Fibroblast of lung (primary cell): ENCODE measurements at places on chromosomes 2 and 18.

- no peak for DNase-seq
These were observed 38.9 kb upstream of the ATIC start for GRCh38 chr2:215272918-215273317.

GRCh38 chr2:205644018-205644417, 38.3 kb upstream of the NRP2 start:
- peak; percentile 59 for DNase-seq

- no peak for DNase-seq
These were observed 191.6 kb downstream of the BABAM2 start for GRCh38 chr2:28082131-28082530.

- no peak for DNase-seq
These were observed 31.8 kb upstream of the PLEKHM3 start for GRCh38 chr2:208057108-208057507.

DNA sequence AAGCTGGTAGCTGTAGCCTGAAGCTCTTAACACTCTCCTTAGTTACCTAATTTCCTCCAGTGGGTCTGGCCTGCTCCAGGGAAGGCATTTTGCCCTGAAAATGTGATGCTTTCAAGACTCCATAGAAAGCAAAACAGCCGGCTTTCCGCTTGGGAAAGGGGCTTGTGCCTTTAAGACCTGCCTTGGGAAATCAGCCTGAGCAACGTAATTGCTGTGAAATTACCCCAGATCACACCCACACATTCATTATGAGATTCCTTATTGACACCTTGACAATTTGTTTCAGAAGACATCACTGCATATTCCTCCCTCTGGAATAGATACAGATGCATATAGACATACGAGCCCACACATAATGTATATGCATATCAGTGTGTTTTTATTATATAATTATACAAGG, 190.5 kb upstream of the SKOR2 start:
- DNase-seq, result no peak

- DNase-seq, result no peak
These were observed 1.5 kb upstream of the WNT10A start for GRCh38 chr2:218878926-218879761.

DNA sequence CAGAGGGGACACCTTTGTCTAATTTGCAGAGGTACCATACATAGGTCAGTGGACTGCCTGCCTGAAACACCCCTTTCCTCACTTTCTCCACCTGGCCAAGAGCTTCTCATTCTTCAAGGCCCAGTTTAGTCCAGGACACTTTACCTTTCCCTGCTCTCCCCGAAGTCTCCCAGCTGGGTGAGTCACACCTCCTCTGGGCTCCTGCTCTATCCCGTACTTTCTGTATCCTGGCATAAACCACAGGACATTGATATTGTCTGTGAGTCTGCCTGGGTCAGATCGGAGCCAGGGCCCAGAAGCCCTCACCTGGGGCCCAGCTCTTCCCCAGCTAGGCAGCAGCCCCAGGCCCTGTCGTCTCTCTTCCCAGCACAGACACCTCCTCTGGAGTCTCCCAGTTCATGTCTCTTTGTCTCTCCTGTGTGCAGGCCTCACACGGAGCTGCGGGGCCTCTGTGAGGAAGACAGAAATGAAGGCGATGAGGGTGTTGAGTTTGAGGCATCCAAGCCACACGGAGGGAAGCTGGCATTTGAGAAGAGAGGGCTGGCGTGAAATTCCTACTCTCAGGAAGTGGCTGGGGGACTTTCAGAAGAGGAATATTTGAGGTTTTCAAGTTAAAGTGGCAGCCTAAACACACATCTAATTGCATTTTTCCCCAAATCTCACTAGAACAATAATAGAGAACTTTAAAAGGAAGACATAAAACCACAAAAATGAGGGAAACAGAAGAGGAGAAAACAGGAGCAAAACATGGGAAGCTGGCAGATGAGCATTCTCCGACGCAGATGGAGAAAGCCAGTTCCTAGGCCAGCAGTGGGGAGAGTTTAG, 79.6 kb upstream of the LAPTM4A start:
- peak; percentile 66 for DNase-seq

GRCh38 chr18:49625021-49625691, 63.3 kb downstream of the LIPG start:
- DNase-seq, result peak; percentile 71

- no peak for DNase-seq
These were observed 7.4 kb upstream of the DGKD start for GRCh38 chr2:233346930-233347329.

GRCh38 chr18:79788734-79789085, 9.0 kb upstream of the KCNG2 start:
- no peak for DNase-seq

GRCh38 chr2:234725528-234726264, 226.1 kb upstream of the SH3BP4 start:
- DNase-seq, result peak; percentile 33

DNA sequence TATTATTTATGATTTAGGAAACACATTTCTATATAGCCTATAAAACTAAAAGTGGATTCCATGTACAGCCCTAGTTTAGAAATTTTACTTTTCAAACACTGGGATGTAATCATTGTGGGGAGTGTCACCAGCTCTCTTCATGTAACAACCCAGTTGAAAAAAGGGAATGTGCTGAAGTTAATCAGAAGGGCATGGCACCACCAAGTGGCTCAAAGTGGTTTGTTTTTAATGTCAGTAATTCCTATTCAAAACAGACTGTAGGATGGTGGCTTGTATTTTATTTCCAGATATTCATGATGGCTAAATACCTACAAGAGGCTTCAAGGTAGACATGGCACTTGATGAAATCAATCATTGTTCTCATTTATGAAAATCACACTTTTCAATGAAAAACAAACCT, 58.1 kb upstream of the TMEM182 start:
- peak; percentile 9 for DNase-seq

- peak; percentile 73 for DNase-seq
These were observed 106.1 kb downstream of the DSEL start for GRCh38 chr18:67410075-67411070.
